ENCODE measurements at places on chromosomes 3 and 15.
A peak's percentile ranks its signal among the peaks of the same experiment; 100 is the strongest.

DNA sequence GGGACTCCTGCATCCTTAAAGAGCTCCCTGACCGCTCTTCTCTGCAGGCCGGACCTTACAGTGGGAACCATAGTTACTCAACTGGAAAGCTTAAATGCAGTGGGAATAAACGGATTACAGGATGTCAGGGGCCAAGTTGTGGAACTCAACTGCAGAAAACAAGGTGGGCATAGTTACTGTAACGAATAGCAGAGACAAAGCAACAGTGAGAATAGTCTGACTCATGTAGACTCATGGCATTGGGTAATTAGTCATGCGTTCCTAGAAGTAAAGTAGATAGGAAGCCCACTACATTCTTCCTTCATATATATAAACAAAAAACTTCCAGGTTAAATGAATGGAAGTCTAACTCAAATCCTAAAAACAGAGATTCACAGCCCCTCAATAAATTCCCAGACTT lies 95.5 kb upstream of the CHRNA7 start:
- no peak for DNase-seq

DNA sequence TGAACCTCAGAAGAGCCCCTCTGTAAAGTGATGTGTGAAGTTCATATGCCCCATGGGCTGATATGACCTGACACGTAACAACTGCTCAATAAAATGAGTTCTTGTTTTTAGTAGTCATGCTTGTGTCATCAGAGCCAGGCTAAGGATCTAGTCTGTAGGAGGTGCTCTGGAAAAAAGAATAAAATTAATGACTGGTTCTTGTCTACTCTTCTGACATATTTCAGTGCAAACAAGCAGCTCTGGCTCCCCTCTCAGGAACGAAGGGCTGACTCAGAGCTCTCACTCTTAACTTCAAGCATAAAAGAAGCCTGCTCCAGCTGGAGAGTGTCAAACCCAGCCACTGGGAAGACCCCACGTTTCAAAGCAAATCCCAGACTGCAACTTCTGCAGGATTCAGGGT lies 77.0 kb downstream of the LRIG1 start:
- no peak for DNase-seq

DNA sequence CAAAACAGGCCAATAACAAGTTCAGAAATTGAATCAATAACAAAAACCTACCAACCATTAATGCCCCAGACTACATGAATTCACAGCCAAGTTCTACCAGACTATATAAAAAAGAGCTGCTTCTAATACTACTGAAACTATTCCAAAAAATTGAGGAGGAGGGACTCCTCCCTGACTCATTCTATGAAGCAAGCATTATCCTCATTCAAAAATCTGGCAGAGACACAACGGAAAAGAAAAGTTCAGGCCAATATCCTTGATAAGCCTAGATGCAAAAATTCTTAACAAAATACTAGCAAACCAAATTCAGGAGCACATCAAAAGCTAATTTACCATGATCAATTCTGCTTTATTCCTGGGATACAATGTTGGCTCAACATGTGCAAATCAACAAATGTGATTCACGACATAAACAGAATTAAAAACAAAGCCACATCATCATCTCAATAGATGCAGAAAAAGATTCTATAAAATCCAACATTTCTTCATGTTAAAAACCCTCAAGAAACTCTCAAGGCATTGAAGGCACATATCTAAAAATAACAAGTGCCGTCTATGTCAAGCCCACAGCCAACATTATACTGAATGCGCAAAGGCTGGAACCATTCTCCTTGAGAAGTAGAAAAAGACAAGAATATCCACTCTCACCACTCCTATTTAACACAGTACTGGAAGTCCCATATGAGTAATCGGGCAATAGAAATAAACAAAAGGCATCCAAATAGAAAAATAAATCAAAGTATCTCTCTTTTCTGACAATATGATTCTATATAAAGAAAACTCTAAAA lies 573.6 kb upstream of the GRM7 start:
- no peak for DNase-seq

- DNase-seq = peak; percentile 58
Measured at GRCh38 chr15:47987908-47988532, 132.8 kb upstream of the SLC24A5 start.

- DNase-seq = no peak
Measured at GRCh38 chr3:160370987-160371857, 27.8 kb downstream of the IFT80 start.

DNA sequence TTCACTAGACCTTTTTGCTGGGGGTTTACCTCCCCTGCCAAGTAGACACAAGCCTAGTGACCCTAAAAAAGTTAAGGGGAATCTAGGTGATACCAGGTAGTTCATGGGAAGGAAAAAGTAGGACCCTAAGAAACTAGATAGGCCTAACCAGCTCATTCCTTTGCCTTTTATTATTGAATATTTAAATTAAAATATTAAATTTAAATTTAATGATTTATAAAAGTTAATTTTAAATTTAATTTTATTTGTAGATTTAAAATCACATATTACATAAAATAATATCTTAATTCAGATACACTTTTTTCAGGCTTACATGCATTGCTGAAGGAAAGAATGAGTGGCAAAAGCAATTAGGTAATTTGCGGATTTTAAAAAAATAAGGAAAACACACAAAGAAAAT lies 584.9 kb downstream of the AGBL1 start:
- no peak for DNase-seq

DNA sequence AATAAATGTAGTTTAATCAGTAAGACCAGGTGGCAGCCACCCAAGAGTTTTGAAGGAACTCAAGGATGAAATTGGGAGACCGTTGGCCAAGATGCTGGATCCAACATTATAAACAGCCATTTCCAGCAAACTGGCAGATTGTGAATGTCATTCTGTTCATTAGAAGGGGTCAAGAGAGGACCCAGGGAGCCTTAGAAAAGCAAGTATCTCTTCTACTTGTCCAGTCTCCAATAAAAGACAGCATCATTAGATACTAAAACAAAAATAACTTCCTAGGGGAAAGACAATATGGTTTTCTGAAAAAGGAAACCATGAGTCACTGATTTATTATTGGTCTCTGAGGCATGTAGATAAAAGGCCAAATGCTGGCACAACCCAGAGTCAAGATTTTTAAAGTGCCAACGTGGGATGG lies 67.9 kb downstream of the GADL1 start:
- peak; percentile 94 for DNase-seq

DNA sequence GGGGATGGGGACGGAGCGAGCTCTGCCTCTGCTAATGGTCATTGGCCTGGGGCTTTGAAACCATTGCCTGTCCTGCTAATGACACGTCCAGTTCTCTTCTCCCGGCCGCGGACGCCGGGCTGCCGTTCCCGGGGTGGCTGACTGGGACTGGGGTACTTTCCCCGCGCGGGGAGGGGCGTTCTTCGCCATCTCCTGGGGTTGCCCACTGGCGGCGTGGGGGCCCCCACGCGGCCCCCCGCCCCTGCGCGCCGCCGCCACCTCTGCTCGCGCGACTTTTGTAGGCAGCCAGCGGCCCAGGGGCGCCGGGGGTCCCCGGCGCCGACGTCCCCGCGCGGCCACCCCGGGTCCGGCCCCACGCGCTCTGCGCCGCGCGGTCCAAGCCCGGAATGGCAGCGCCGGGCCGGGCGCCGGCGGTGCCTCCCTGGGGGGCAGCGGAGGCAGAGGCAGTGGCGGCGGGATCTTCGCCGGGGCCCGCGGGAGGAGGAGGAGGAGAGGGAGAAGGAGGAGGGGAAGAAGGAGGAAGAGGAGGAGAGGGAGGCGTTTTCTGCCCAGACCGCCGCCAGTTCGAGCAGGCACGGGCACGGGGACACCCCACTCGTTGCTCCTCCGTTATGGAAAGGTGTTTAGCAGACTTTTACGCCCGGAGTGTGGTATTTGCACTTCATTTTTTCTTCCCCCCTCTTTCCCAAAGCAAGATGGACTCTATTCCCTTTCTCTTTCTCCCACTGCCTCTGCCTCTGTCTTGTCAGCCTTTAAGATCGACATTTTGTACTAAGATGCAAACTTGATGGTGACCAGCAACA lies 2.3 kb downstream of the BBX start:
- DNase-seq = no peak

DNA sequence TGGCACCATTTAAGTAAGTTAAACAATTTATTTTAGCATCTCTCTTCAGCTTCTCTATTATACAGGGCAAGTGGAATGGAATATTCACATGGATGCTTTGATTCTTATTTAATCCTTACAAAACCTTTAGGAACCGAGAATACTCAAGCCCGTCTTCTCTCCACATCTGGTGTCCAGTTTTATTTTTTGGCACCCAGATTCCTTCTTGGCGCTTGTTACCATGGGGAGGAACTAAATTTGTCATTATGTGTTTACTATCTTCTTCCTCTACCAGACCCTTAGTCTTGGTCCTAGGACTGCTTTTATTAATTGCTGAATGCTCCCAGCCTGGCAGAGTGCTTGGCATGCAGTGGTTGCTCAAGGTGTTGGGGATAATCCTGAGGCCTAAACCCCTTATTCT lies 138.8 kb downstream of the CACNA2D3 start:
- DNase-seq = no peak

DNA sequence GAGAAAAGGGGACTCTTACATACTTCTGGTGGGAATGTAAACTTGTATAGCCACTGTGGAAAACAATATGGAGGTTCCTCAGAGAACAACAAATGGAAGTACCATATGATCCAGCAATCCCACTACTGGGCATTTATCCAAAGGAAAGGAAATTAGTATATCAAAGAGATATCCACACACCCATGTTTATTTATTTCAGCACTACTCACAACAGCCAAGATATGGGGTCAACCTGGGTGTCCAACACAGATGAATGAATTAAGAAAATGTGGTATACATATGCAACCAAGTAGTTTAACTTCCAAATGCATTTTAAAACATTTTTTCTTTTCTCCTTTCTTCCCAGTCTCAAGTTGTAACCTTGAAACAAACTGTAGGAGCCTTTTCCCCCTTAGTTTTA lies 54.3 kb downstream of the IMPG2 start:
- no peak for DNase-seq

- DNase-seq = no peak
Measured at GRCh38 chr3:27486336-27486735, 2.2 kb upstream of the SLC4A7 start.

DNA sequence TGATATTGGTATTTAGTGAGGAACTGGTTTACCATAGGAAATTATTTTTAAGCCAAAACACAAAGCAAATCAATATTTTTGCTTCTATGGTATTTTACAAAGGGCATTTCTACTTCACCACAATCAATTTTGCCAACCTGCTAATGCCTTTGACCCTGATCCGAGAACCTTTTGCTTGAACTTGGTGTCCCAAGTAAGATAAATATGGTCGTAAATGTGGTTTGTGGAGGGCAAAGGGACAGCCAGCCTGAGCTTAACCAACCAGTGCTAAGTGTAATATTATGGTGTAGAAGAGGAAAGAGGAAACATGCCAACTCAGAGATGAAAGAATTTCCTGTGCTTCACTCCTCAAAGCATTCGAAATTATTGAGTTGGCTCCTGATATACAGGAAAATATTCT lies 148.4 kb downstream of the C3orf38 start:
- no peak for DNase-seq

DNA sequence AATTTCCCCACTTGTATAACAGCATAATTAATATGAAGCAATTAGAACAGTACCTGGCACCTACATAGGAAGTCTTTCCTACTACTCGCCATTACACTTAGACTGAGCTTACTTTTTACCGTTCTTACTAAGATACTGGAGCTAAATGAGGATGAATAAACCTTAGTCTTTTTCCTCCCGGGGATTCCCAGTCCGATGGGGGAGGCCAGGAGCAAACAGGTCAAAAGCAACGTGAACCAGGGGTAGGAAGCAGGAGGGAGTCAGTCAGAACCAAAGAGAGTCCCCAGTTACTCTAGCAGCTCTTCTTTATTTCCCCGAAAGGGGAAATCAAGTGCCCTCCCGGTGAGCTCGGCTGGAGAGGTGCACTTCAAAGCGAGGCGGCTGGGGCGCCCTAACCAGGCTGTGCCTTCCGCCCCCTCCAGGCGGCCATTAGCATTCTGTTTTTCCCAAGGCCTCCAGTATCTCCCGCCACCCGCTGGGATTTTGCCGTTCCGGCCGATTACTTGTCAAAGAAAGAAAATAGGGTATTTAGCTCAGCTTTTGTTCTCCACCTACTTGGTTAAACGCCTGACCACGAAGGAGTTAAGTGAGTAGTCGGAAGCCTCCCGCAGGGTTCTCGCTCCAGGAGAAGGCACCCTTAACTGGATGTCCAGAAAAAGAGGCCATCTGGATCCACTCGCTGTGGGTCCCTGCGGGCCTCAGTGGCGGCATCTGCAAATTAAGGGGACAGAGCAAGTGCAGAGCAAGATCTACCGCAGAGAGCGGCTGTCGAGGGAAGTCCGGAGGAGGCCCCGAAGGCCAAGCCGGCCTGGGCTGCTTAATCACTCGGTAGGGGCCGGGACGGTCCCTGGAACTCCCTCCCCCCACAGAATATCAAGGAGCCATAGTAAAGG lies 6.3 kb upstream of the EOMES start:
- DNase-seq = no peak

GRCh38 chr15:68055224-68055705 lies 1.1 kb downstream of the PIAS1 start:
- DNase-seq = peak; percentile 8

DNA sequence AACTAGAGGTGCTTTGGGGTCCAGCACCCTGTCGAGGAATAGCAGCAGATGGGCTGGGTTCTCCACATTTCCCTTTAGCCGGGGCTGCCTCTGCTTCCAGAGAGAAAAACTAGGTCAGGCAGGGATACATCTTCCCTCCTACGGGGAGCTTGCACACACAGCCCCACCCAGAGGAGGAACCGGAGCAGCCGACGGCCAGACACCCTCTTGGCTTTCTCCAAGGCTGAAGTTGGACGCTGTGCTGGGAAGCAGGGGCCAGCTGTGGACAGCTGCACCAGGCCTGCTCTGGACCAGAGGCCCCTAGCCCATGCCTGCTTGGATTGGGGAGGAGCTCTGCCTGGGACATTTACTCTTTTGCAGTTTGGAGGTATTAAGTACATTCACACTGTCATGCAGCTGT lies 44.7 kb upstream of the NR2C2 start:
- no peak for DNase-seq

- DNase-seq = no peak
Measured at GRCh38 chr3:187743195-187744141, 1.8 kb downstream of the BCL6 start.

- DNase-seq = no peak
Measured at GRCh38 chr3:193822492-193823212, 229.6 kb downstream of the OPA1 start.

DNA sequence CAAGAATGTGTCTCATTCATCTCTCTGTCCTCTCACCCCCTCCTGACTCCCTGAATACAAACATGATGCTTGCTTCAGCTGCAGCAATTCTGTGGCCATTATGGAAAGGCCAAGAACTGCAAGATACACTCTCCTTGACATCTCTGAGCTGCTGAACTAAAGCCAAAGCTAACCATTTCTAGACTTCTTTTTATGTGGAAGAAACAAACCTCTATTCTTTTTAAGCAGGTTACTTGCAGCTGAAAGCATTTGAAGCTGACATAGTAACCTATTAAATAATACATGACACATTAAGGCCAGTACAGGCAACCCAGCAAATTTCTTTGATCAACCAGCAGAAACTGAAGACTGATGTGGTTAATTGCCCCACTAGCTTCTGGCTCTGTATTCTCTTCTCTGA lies 17.5 kb downstream of the FHIT start:
- DNase-seq = no peak

Measured in NCI-H446 treated with DMSO at 0.1 percent for 48 hours (cell line).